ENCODE measurements at places on chromosomes 13 and 19.

GRCh38 chr19:11418549-11419506 is at the start of gene RGL3:
Gene RGL3, minus strand, starts transcription at chr19:11419314. Its CDS starts 36 bp downstream, at chr19:11419278.
- no peak for DNase-seq

GRCh38 chr19:7746903-7747884 is at the start of gene CD209:
Gene CD209, minus strand, starts transcription at chr19:7747534. Its CDS starts 23 bp downstream, at chr19:7747511.
- DNase-seq, result no peak

GRCh38 chr19:17725422-17726078 is 6.3 kb downstream of the MAP1S start:
- no peak for DNase-seq

DNA sequence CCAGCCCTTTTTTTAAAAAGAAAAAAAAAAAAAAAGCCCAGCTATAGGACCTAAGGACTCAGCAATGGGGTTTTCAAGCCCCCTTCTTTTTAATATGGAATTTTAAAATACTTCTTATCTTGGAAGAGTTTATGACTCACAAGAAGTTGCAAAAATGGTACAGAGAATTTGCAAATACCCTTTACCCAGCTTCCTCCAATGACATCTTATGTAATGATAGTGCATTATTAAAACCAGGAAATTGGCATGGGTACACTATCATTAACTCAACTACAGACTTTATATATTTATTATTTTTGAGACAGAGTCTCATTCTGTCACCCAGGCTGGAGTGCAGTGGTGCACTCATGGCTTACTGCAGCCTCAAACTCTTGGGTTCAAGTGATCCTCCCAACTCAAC is 16.1 kb downstream of the TMEM38A start:
- no peak for DNase-seq

GRCh38 chr13:114009590-114010400 is 35.9 kb upstream of the C13orf46 start:
- no peak for DNase-seq

- DNase-seq, result no peak
Measured at GRCh38 chr13:51394724-51395123, 55.2 kb downstream of the SERPINE3 start.

- peak; percentile 70 for DNase-seq
Measured at GRCh38 chr13:94548821-94549231, 47.1 kb downstream of the TGDS start.

DNA sequence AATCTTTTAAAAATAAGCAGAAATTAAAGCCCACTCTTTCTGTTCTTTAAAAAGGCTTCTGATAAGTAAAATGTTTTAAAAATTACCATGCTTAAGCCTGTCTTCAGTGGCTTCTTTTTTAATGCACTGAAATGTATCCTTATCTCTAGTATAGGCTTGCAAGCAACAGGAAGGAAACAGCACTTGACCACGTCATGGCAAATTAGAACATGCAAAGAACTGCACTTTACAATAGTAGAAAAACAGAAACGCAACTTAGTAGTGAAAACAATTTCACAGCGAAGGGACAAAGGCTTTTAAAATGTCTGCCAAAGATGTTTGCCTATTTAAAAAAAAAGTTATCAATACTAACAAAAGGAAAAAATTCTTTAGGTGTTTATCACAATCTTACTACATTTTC is 36.3 kb downstream of the ELF1 start:
- no peak for DNase-seq

DNA sequence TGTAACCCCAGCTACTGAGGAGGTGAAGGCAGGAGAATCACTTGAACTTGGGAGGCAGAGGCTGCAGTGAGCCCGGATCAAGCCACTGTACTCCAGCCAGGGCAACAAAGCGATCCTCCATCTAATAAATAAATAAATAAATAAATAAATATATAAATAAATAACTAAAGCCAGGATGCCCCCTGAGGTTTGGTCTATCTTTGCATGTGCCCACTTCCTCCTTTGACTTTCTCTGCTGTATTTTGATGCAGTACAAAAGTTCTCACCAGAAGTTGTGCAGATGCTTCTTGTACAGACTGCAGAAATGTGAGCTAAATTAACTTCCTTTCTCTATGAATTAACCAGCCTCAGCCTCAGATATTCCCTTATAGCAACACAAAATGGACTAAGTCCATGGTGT is 6.5 kb upstream of the N4BP2L2 start:
- no peak for DNase-seq

GRCh38 chr19:17107546-17108452 is 32.2 kb downstream of the MYO9B start:
- no peak for DNase-seq

DNA sequence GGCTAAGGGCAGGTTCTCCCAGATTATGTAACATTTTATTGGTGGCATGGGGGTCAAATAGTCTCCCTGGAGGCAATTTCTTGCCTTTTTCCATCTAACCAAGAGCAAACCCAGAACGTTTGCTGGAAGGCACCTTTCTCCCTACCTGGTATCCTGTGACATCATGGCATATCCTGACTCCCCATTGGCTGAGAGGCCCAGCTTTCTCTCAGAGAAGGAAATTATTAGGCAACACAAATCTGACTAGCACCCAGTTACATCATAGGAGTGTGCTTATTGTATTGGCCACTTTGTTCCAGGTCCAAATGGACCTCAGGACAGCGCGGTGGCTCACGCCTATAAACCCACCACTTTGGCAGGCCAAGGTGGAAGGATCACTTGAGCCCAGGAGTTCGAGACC is 13.0 kb downstream of the NTN5 start:
- DNase-seq, result no peak

- DNase-seq, result no peak
Measured at GRCh38 chr13:82879921-82880320, 1002.4 kb downstream of the SLITRK1 start.

GRCh38 chr13:110746438-110746837 is 32.9 kb downstream of the ING1 start:
- DNase-seq, result no peak

DNA sequence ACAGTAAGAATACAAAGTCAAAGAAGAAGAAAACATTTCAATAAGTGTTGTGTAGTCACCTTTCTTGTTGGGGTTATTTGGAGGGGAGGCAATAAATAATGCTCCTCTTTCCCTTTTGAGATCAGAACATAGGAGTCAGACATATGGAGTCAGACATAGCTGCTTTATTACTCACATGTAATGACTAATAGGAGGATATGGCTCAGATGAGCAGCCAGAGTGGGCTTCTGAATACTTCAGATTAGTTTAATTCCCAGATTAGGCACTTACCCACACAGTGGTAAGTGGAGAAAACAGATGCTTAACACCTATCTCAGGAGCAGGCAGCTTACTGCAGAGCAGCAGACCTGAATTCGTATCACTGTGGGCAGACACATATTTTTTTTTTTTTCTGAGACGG is 31.7 kb upstream of the C1QTNF9B start:
- DNase-seq, result no peak

GRCh38 chr13:110138010-110138699 is 168.8 kb downstream of the COL4A1 start:
- DNase-seq, result no peak

GRCh38 chr13:80552851-80553440 is 212.0 kb upstream of the SPRY2 start:
- no peak for DNase-seq

GRCh38 chr13:45416516-45417128 is 1.6 kb downstream of the SLC25A30 start:
- no peak for DNase-seq

DNA sequence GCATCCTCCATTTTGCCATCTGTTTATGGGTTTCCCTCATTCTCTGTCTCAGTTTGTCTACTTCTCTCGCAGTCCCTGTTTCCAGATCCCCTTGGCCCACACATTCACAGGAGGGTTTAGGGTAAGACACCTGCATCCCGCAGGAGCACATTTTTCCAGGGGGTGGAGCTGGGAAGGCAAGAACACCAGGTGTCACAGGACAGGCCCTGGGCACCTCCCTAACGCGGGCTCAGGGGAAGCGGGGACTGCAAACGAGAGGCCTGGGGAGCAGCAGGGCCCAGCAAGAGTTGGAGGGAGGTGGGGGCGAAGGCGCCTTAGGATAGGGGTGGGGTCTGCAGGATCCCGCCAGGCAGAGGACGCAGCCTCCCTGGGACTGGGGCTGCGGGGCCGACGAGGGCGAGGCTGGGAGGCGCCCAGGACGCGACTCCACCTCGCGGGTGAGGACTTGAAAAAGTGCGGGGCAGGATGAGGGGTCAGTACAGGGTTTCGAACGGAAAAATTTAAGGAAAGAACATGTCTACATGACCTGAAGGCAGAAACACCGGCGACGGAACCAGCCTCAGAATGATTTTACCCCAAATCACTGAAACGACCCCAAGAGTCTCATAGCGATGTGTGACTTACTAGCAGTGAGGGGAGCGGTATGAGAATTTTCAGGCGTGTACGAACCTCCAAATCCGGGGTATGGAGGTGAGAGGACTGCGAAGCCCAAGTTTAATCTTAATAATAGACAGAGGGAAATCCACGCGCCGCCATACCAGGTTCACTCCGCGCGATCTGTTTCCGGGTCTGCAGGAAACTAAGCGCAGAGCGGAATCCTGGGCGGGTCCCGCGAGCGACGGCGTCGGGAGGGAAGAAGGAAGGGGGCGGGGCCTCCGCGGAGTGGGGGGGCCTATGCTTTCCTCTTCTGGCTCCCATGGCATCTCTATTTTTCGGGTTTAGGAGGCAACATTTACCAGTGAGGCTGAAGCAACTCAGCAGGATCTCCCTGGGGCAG is 7.1 kb upstream of the ERVV-2 start:
- no peak for DNase-seq

DNA sequence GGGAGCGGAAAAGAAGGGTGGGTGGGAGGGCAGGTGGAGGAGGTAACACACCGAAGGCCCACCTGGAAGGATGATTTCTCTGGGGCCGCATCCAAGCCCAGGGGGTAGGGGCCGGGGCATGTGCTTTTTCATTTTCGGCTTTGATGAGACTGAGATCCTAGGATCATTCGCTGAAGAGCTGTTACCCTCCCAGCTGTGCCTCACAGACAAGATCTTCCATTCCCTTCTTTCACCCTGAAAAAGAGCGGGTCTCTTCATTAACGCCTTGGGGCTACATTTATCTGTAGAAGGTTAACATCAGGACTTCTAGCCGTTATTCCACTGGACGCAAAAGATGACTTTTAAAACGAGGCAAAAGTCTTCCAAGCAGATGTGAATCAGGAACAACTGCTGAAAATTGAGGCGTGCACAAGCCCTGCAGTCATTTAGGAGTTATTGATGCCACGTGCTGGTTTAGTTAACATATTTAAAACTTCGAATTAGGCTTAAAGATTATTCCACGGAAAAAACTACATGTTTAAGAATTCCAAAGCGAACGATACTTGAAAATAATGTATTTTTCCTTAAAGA is 1.1 kb downstream of the LMO7 start:
- DNase-seq, result no peak

DNA sequence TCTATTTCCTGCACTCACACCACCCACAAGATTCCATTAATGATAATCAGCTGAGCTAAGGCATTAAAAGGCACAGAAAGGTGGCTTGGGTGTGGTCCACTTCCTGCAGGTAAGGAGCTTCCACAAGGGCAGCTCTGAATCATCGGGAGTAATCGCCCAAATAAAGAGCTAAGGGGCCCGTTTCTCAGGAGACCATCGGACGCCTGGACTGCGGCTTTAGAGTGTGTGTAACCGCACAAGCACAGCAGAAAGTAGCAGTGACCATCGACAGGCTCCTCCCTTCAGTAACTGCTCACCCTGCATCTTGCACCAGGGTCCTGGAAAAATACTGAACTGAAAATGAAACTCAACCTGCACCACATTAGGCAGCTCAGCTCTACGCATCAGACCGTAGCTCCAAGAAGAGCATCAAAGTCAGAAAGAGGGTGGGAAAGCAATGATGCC is 6.0 kb downstream of the STK24 start:
- DNase-seq, result no peak

DNA sequence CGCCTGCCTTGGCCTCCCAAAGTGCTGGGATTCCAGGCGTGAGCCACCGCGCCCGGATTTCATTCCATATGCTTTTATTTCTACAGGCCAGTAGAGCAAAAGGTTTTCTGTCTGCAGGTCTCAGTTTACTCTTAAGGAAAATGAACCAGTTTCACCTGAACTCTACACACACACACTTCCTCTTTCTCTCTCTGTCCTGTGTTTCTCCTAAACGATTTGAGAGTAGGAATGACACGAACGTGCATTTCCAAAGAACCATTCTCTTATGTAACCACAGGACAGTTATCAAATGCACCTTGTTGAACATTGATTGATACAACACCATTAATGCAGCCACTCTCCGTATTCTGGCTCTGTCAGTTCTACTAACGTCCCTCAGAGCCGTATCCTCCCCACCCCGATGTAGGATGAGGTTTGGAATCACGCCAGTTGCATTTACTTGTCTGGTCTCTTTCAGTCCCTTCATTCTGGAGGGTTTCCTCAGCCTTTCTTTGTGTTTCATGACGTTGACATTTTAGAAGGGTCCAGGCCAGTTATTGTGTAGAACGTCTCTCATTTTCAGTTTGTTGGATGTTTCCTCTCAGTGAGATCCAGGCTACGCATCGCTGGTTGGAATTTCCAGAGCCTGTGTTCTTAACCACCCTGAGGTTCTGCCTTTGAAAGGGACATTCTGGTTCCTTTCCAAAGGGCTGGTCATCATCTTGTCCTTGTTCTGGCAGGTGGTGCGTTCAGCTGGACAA is 36.0 kb downstream of the BICRA start:
- no peak for DNase-seq

DNA sequence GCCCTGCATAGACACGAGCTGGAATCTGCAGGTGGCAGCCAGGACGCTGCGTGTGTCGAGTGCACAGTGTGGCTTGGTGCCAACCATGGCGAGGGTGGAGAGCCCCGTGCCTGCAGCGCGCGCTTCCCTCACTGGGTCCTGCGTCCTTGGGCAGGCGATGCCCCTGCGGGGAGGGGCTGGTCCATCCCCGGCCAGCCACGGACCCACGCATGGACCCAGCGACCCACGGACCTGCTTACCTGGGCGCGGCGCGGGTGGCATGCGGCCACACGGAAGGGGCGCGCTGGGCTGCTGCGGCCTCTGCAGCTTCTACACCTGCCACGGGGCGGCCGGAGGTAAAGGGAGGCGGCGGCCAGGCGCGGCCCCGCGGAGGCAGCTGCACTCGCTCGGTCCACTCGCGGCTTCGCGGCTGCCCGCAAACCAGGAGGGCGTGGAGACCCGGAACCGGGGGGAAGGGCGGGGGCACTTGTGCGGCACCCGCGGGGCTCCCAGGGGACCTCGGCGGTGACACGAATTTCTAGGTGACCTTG is 569 bp upstream of the MCF2L start:
- no peak for DNase-seq

GRCh38 chr13:23852351-23852750 is 36.8 kb downstream of the MIPEP start:
- no peak for DNase-seq

GRCh38 chr19:4713384-4713951 is 10.2 kb downstream of the DPP9 start:
- DNase-seq, result no peak
